HCEC 1CT (cell line): ENCODE measurements at places on chromosomes 7 and 10.

GRCh38 chr7:7969306-7970236 lies 975 bp downstream of the GLCCI1 start:
- peak; percentile 42 for DNase-seq

DNA sequence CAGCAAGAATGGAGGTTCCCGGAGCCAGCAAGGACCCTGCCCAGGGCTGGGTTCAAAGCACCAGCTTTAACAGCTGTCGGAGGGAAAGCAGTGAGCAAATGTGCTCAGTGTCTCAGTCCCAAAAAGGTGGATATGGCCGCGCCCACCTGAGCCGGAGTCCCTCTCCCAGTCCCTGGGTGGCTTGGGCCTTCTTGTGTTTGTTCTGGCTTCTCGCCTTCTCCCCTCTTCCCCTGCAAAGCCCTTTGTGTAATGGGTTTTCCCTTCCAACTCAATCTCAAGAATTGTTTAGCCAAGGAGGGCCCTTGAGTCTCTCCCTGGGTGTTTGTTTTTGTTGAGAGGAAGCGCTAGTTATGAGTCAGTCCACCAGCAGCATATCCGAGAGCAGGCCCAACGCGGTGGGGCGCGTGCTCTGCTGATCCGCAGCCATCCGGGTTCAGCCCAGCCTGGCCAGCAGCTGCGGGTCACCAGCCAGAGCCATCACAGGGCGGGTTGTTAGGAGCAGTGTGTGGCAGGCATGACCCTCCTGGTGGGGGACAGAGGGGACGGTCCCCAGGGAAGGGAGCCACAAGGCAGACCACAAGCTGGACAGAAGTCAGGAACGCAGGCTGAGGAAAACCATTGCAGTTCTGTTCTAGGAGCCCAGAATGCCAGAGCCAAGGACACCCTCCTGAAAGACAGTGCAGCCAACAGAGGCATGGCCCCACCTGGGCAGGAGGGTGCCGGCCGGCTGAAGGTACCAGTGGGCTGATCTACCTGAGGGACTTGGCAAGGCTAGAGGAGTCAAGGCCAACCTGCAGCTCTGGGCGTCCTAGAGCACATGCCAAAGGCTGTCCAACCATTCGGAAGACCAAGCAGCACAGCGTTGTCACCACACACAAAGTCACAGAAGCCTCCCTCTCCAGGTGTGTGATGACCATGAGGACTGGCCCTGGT lies 21.3 kb downstream of the CALML3 start:
- peak; percentile 88 for DNase-seq

DNA sequence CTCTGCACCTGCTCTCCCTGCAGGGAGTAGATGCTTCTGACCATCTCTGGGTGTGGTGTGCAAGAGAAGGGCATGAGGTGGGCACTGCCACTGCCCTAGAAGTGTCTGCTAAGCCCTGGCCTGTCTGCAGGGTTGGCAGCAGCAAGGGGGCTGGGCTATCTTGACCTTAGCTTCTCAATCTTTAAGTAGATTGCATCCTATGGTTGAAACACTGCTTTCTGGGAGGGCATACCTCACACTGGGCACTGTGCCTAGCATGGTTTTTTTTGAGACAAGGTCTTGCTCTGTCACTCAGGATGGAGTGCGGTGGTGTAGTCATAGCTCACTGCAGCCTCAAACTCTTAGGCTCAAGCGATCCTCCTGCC lies 54.9 kb downstream of the CLIP2 start:
- DNase-seq: no peak

DNA sequence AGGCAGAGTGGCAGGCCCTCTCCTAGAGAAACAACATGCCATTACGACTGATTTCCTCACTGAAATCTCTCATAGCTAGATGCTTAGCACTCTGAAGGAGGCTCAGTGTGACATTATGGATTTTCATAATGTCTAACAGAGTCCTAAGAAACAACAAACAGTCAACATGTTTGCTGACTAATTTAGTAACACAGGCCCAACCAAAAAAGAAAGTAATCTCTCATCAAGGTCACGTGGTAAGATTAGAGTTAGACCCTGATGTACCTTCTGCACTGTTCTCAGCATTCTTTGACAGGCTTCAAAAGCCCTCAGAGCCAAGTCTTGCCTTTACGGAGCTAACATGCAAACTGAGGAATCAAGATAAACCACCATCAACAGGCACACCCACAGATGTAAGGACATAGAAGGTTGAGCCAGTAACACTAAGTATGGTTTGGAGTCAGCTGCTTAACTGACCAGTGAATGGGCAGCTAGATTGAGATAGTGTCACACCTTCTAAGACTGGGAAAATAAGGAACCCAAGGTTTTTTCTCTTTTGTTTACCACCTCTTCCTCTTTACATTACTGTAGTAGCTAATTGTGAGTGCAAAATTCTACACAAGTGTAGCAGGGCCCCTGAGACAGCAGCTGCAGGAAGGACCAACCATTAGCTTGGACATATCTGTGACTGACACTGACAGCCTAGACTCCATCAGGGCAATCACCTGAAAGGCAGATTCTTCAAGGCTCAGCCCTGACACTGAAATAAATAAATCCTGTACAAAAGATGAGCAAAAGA lies 15.3 kb upstream of the KCNIP2 start:
- DNase-seq: no peak

DNA sequence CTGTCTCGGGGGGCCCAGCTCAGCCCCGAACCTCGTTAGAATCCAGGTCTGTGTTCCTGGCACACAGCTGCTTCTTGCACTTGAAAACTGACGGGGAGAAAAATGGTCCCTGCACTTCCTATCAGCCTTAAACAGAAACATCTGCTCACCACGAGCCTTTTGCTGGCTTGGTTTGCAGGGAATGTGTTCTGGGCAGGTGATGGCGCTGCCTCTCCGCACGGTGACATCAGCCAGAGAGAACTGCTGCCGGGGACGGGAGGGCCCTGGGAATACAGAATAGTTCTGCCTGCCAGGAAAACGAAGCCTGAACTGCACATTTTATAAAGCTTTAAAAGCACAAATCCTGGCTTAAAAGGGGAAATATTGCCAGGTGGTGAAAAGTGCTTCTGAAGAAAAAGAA lies 622.5 kb downstream of the TYW1 start:
- no peak for DNase-seq

GRCh38 chr10:78802431-78802830 lies 266.3 kb upstream of the ZMIZ1 start:
- DNase-seq: no peak

DNA sequence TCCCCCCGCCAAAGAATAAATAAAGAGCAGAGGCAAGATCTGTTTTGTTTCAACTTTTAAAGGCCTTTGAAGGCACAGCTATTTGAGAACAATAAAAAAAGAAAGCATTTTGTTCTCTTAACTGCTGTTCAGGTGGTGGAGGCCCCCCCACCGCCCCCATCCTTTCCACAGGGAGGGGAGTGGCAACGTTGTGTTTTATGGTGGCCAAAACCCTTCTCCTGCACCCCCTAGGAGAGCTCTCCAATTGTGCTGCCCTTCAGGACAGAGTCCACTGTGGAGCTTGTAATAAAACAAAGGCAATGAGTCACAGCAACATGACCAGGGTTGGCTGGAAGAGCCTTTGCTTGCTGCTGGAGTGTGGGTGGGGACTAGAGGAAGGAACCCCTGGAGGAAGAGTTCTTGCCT lies 987.9 kb downstream of the KCNMA1 start:
- DNase-seq: no peak

GRCh38 chr10:5165738-5166137 lies 19.2 kb downstream of the AKR1C8 start:
- DNase-seq: no peak
